Type B pancreatic cell (in vitro differentiated cells): ENCODE measurements at places on chromosomes 6 and 20.

- H3K4me1 ChIP-seq: peaks cover 7% of the 10 kb centered on the region
- DNase-seq: no peak
- no peak overlapping the region for H3K4me3 ChIP-seq
Measured at GRCh38 chr6:12941422-12941821, 224.9 kb downstream of the PHACTR1 start.

- H3K27ac ChIP-seq: no peak overlapping the region
- no peak for DNase-seq
- no peaks in the 10 kb centered on the region for H3K4me1 ChIP-seq
- H3K36me3 ChIP-seq: no peaks in the 10 kb centered on the region
- no peak overlapping the region for H3K4me3 ChIP-seq
- H3K27me3 ChIP-seq: no peaks in the 10 kb centered on the region
Measured at GRCh38 chr6:64874776-64875175, 832.2 kb downstream of the EYS start.

GRCh38 chr6:9439621-9440330 is 975.1 kb downstream of the TFAP2A start:
- H3K4me3 ChIP-seq: no peak overlapping the region
- H3K36me3 ChIP-seq: peaks cover 4% of the 10 kb centered on the region
- DNase-seq: no peak
- no peak overlapping the region for H3K27ac ChIP-seq

- peak; percentile 61 for DNase-seq
- peak overlapping the region; percentile 58 for H3K4me3 ChIP-seq
Measured at GRCh38 chr6:157222201-157222981, 100.9 kb downstream of the TMEM242 start.

DNA sequence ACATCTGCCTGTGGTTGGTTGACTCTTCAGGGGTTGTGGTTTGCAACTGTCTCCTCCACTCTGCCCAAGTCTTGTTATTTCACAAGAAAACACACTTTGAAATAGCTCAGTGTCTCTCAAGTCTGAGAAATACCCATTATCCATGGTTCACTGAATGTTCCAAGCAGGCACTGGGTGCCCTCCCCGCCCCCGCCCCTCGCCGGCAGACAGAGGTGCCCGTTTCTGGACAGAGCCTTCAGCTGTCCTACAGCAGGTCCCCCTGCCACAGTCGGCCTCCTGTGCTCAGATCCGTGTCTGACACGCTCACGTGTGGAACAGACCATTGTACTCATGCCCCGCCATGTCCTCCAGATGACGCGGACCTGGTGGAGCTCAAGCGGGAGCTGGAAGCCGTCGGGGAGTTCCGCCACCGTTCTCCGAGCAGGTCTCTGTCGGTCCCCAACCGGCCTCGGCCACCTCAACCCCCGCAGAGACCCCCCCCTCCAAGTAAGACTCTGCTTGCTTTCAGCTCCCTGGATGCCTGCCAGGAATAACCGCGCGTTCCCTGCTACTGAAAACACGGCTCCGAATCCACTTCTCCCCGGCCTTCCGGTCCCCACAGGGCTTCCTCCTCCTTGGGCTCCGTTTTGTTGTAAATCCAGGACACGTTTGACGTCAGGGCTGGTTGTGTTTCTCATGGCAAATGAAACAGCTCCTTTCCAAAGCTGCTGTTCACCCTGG is 81.4 kb downstream of the SERAC1 start:
- no peak overlapping the region for H3K27ac ChIP-seq
- H3K27me3 ChIP-seq: no peaks in the 10 kb centered on the region
- H3K4me1 ChIP-seq: no peaks in the 10 kb centered on the region

DNA sequence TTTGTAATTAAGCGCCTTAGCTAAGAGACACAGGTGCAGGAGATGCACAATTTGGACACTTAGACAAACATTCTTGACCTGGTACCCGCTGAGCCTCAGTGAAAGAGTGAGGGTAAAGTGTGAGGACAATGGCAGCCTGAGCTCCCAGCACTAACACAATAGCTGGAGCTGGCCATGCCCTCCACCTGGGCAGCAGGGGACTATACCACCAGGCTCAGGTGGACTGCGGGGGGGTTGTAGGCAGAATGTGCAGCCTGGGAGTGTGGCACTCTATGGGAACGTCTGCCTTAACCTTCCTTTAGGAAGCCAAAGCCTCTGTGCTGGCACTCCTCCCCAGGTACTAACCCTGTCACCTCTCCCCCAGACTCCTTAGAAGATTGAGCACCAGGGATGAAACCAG is 23.6 kb downstream of the PRKN start:
- peaks cover 11% of the 10 kb centered on the region for H3K27me3 ChIP-seq
- DNase-seq: no peak
- H3K27ac ChIP-seq: no peak overlapping the region
- H3K36me3 ChIP-seq: no peaks in the 10 kb centered on the region
- H3K4me3 ChIP-seq: no peak overlapping the region
- peaks cover 12% of the 10 kb centered on the region for H3K4me1 ChIP-seq

GRCh38 chr6:45625191-45625664 is 247.5 kb upstream of the SUPT3H start:
- no peak overlapping the region for H3K4me3 ChIP-seq
- no peak for DNase-seq
- peaks cover 5% of the 10 kb centered on the region for H3K4me1 ChIP-seq
- peaks cover 11% of the 10 kb centered on the region for H3K27me3 ChIP-seq
